ENCODE measurements at places on chromosomes 1 and 21. TPM values are rescaled to one million over a fixed set of nuclear protein-coding genes. Genes with fewer than 3 reads are reported as not detected.

DNA sequence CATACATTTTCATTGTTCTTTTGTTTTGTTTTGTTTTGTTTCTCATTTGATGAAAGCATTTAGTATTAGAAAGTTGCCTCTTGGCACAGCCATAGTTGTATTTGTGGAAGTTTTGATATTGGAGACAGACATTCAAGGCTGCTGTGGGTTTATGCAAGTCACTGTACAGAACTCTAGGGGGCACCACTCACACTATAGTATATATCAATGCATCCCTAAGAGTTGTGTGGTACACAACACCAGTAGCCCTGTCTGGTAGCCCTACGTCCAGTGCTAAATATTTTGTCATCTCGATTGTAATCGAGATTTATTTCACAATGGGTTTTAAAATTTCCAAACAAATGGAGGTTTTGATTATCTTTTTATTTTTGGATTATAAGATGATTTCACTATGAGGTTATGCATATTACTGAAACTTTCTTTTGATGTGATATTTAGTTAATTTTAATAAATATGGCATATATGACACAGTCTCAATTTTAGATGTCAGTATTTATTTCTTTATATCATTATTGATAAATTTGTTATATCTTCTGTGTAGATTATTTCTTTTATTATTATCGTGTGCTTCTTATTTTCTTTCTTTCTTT is 112.2 kb downstream of the NR5A2 start:
- no peak for ATAC-seq

GRCh38 chr1:199124351-199124750 is 485.5 kb downstream of the PTPRC start:
- no peak for ATAC-seq

DNA sequence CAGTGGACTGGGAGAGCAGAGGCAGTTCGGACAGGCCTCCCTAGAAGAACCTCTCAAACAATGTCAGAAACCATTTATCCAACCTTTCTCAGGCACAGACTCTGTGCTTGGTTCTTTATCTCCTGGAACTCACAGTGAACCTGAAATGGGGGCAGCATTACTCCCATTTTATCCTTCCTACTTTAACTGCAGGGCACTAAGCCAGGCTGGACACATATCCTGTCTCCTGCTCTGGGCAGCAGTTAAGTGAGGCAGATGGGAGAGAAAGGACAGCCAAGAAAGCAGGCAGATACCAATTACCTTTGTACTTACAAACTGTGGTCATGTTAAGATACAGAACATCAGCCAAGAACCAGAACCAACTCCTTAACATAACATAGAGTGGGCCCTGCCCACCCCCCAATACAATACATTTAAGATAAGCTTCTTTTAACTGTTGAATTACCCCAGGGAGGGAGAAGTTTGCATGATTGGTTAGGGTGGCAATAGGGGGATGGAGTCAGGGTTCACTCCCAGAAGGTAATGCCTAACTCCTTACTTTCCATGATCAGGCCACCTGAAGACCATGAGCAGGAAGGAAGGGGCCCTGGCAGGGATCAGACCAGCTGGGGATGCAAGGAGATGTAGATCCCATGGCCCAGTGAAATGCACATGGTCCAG is 10.9 kb downstream of the KDF1 start:
- no peak for ATAC-seq

GRCh38 chr21:26368591-26369320 is 198.2 kb upstream of the APP start:
- ATAC-seq = no peak

GRCh38 chr1:160630523-160631451 is 16.1 kb downstream of the SLAMF1 start:
- ATAC-seq = no peak

DNA sequence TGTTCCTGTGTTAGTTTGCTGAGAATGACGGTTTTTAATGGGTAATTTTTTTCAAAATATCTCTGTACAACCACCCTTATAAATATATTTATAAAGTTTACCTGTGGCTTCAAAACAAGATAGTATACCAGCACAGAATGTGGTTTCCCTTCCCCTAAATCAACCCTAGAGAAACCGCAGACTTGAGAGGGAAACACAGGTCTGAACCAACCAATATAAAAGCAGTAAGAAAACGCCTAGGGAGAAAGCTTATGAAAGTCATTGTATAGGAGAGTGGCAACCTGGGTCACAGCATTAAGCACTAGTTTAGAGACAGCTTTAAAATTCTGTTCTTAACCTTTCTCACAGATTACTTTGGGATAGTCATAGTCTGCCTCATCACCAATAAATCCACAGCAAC is 180.6 kb upstream of the LHX8 start:
- no peak for ATAC-seq

- no peak for ATAC-seq
Measured at GRCh38 chr21:14559102-14559501, 13.0 kb upstream of the SAMSN1 start.

DNA sequence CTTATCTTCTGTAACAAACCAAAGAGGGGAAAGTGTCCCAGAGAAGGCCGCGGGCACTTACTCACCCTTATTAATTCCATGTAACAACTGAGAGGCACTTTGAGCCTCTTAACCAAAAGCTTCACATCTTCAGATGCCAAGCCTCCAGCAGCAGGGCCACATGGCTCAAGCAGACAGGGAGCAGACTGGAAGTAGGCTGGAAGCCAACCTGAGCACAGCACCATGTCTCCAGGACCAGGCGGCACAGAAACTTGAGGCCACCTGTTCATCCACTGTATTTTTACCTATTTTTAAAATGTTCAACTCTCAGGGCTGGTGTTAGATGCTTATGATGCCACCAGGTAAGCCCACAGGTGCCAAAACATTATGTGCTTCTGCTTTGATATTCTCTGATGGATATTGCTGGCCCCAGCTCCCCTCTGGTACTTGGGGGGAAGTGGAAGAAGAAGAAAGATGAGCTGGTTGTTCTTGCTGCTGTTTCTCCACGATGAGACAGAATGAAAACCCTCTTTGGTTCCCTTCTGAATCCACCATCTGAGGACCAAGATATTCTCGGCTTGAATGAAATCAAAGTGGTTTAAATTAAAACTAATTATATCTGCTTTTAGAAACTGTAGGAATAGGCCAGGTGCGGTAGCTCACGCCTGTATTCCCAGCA is 30.6 kb upstream of the SDE2 start:
- ATAC-seq = no peak

DNA sequence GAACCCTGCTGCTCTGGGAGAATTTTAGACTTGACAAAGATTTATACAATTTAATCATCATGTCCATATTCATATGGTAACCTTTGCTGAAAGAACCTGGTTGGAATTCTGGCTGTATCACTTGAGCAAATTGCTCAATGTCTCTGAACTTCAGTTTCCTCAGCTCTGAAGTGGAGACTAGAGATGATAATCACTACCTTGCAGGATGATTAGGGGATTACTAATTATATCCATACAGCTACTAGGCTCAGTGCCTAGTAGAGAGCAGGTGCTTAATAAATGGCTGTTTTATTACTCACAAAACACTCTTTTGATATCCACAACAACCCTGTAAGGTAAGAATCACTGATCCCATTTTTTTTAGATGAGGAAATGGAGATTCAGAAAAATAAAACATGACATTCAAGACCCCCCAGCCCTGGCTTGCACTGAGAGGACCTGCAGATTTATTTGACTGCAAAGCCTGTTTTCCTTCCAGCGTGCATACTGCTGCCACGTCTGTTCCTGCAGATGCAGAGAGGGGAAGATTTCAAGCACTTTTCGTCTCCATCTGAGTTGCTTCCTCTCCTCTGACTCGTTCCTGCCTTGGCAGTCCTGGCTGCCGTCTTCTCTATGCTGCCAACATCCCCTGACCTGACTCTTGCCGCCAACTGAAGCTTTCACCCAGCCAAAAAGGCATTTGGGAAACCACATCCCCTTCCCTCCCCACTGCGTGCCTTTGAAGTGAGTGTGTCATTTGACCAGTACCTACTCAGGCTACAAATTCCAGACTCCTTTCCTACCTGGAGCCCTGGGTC is 203.0 kb downstream of the PLPP3 start:
- peak; percentile 83 for ATAC-seq

GRCh38 chr1:68919075-68919474 is 422.2 kb upstream of the DEPDC1 start:
- no peak for ATAC-seq

DNA sequence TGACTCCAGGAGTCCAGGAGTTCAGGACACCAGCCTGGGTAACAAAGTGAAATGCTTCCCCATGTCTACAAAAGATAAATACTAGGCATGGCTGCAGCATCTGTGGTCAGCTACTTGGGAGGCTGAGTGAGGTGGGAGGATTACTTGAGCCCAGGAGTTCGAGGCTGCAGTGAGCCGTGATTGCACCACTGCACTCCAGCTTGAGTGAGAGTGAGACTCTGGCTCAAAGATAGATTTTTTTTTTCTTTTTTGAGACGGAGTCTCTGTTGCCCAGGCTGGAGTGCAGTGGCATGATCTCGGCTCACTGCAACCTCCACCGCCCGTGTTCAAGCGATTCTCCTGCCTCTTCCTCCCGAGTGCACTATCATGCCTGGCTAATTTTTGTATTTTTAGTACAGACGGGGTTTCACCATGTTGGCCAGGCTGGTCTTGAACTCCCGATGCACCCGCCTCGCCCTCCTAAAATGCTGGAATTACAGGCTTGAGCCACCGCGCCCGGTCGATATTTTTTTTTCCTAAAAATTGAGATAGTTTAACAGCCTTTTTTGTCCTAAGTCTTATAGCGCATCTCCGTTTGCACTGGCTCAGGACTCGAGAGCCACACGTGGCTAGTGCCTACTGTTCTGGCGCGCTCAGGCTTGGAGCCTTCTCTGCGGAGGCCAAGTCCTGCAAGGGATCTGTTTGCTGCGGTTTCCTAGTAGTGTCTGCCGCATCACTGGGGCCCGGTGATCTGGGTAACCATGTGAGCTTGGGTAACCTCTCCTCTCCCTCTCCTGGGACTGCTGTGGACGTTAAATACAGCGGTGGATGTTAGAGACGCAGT is 1.0 kb upstream of the MFN2 start:
- ATAC-seq = peak; percentile 29

DNA sequence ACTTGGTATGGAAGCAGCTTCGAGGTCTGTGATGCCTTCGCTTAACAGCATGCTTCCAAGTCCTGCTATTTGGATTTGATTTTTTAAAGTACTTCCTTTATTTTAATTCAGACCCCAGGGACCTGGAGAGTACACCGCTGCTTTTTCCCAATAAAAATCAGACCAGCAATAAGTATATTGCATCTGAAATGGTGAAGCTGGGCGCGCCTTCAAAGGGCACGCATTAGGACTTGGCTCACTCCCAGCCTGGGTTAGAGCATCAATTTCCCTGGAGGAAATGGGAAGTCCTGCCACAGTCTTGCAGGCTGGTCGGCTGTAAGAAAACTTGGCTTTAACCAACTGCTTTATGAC is 325.1 kb downstream of the RRAGC start:
- no peak for ATAC-seq

DNA sequence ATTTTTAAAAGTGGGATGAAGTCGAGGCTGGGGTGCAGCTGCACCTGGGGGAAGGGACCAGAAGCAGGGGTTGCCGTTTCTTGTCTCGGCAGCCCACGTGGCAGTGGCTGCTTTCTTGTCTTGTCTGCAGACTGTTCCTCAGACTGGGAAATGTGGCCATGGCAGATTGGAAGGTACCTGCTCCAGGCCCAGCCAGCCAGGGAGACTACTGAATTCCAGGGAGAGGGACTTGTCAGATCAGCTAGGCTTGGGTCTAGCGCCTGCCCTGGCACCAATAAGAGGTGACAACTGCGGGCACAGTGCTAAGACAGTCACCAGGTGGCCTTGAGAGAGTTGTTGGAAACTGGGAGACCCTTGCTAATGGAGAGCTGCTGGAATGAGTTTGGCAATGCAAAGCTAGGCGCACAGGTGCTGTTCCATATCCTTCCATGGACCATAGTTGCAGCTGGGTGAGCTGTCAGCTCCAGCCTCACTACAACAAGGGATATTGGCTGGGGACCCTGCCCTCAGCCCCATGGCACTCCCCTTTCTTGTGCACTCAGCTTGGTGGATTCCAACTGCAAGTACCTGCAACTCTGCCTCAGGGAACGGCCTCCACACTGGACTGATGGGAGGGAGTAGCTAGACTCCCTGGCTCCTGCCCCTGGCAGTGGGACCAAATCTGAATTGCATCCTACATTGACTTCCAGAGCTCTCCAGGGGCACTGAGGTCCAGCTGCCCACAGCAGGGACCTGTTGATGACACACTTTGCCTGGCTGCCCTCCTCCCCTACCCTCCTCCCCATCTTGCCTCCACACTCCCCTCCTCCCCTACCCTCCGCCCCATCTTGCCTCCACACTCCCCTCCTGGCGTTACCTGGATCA is 9.9 kb upstream of the IL22RA1 start:
- ATAC-seq = no peak

GRCh38 chr1:8560611-8561544 is 243.0 kb downstream of the SLC45A1 start:
- no peak for ATAC-seq

GRCh38 chr1:9058465-9058864 is 11.0 kb downstream of the SLC2A5 start:
- no peak for ATAC-seq

- no peak for ATAC-seq
Measured at GRCh38 chr1:64527165-64527564, 57.2 kb downstream of the CACHD1 start.

DNA sequence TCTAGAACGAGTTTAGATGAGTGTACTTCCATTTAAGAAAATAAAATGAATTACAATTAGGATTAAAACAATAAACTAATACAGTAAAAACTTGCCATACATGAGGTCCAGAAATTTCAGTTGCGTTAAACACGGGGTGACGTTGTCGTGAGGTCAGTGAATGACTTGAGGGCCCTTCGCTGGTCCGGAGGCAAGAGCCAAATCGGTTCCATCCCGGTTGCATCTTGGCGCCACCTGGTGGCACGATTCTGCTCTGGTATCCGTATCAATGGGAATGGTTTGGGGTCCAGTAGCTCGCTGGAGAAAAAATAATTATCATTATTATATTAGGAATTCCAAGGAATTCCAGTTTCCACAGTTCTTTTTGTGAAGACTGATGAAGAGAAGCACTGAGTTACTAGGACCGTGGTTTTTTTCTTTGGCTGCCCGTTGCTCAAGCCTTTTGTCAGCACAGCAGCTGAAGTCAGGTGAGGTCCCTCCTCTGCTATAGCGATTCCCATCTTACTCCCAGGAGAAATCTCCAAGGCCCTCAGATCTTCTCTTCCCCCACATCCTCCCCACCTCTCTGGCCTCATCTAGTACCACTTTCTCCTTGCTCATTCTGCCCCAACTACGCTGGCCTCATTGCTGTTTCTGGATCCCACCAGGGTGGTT is 161.4 kb downstream of the SLC35F3 start:
- no peak for ATAC-seq

DNA sequence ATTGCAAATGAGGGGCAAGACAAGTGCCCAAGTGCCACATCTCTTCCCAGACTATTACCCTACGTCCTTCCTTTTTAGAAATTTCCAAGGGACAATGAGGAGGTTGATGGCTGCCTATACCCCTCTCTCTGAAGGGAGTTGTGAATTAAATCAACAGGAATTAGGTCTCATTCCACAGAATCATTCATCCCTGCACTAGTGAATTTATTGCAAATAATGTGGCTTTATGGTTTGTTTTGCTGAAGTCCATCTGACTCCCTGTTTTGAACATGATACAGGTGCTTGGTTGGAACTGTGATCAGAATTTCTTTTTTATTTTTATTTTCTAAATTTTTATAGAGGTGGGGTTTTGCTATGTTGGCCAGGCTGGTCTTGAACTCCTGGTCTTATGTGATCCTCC is 34.3 kb upstream of the THEM4 start:
- no peak for ATAC-seq

Gene EIF2D
- total RNA-seq = 55.4 TPM

Gene MRPL9
- 49.7 TPM for total RNA-seq

Gene TSPEAR
- total RNA-seq = not detected

Gene NPHP4
- 5.8 TPM for total RNA-seq

Gene TTC22
- total RNA-seq = 1.0 TPM

Gene LCE1A
- not detected for total RNA-seq
